ENCODE measurements at places on chromosomes 1 and 21. TPM values are rescaled to one million over a fixed set of nuclear protein-coding genes. Genes with fewer than 3 reads are reported as not detected.

MAGI3 gene
- polyA plus RNA-seq: 2.8 TPM

PTAFR gene
- 0.33 TPM for polyA plus RNA-seq

SH2D1B gene
- not detected for polyA plus RNA-seq

LAMC2 gene
- polyA plus RNA-seq: 0.23 TPM

UBASH3A gene
- not detected for polyA plus RNA-seq

FMO5 gene
- 0.43 TPM for polyA plus RNA-seq

IL6R gene
- 4.2 TPM for polyA plus RNA-seq

LSM10 gene
- 76.9 TPM for polyA plus RNA-seq

Data from endothelial cell of umbilical vein (primary cell).